ENCODE measurements at places on chromosomes 16 and 17. TPM values are rescaled to one million over a fixed set of nuclear protein-coding genes. Genes with fewer than 3 reads are reported as not detected.

DNA sequence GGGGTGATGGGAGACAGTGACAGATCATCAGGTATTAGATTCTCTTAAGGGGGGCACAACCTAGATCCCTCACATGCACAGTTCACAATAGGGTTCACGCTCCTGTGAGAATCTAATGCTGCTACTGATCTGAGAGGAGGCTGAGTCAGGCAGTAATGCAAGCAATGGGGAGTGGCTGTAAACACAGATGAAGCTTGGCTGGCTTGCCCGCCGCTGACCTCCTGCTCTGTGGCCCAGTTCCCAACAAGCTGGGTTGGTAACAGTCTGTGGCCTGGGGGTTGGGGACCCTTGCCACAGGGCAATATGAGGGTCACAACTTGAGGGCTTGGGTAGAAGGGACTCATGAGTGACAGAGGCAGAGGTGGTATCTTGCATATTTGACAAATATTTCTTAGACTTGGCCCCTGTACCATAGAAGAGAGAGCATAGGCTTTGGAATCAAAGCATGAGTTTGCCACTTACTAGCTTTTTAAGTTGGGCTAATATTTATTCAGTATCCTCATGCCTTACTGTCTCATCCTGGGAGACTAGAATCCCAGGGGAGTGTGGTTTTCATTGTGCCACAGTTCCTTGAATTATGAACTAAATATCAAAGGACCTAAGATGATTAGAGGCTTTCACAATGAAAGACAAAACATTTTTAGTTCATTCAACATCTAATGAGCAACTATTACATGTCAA, 133.4 kb downstream of the SPACA3 start:
- peaks cover 15% of the 10 kb centered on the region for H3K27me3 ChIP-seq
- H3K4me3 ChIP-seq = no peak overlapping the region
- H3K27ac ChIP-seq = no peak overlapping the region
- no peaks in the 10 kb centered on the region for H3K4me1 ChIP-seq
- no peaks in the 10 kb centered on the region for H3K36me3 ChIP-seq

DNA sequence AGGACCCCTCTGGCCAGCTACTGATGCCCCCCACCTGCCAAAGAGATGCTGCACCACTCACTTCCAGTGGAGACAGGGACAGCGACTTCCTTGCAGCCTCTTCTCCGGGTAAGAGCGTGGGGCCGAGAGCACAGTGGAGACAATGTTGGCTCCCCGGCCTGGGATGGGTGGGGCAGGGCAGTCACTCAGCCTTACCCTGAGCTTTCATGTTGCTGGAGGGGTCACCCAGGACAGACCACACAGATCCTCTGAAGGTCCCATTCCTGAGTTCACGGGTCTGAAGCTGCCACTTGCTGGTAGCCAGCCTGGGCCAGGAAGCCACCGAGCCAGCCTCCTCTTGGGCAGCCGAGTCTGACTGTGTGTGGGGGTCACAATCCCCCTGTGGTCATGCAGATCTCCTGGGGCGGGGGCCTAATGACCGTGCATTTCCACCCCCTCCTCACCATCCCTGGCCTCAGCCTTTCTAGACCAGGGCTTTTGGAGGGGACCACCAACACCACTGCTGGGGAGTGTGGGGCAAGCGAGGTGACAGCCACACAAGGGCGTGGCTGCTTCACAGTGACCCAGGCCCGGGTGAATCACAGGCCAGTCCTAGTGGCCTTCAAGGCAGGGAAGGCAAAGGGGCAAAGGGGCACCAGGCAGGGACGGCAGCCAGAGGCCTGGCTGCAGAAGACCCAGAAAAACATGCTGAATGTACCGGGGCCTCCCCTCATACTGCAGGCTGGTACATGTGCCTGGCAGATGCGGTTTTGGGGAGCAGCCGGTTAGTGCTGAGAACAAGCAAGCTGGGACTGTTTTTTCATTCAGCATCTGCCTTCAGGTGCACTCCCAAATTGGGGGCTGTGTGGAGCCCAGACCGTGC, 10.4 kb downstream of the TAF1C start:
- H3K4me1 ChIP-seq = peaks cover 2% of the 10 kb centered on the region
- no peak overlapping the region for H3K27ac ChIP-seq
- no peak overlapping the region for H3K4me3 ChIP-seq
- no peak for DNase-seq

GRCh38 chr17:61833536-61834193, 29.7 kb downstream of the BRIP1 start:
- peaks cover 8% of the 10 kb centered on the region for H3K36me3 ChIP-seq
- H3K27me3 ChIP-seq = no peaks in the 10 kb centered on the region
- DNase-seq = no peak
- H3K4me1 ChIP-seq = no peaks in the 10 kb centered on the region

KRT40 gene
- total RNA-seq = not detected

- H3K4me3 ChIP-seq = no peak overlapping the region
- H3K27ac ChIP-seq = no peak overlapping the region
- no peaks in the 10 kb centered on the region for H3K36me3 ChIP-seq
- no peak for DNase-seq
- peaks cover 18% of the 10 kb centered on the region for H3K27me3 ChIP-seq
- H3K4me1 ChIP-seq = peaks cover 6% of the 10 kb centered on the region
These were observed 76.2 kb downstream of the NT5M start for GRCh38 chr17:17379197-17379991.

DNA sequence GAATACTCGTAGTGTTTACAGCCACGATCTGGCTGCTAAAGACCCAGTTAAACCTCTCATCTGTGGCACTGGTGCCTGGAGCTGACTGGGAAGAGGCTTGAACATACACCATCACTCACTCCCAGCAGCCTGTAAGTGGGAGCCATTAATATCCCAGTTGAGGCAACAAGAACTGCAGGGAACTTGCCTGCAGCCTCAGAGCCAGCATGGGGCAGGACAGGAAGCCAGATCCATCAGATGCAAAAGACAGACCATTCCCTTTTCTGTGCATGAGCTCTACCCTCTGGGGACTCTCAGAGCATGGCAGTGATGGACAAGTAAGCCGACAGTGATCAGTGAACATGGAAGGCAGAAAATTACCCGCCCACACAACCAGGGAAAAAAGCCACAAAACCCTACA, 91.8 kb downstream of the TMEM132E start:
- no peaks in the 10 kb centered on the region for H3K36me3 ChIP-seq
- no peaks in the 10 kb centered on the region for H3K4me1 ChIP-seq
- H3K27me3 ChIP-seq = peaks cover 12% of the 10 kb centered on the region
- no peak for DNase-seq
- H3K27ac ChIP-seq = no peak overlapping the region

- H3K4me1 ChIP-seq = no peaks in the 10 kb centered on the region
- H3K4me3 ChIP-seq = no peak overlapping the region
- peaks cover 23% of the 10 kb centered on the region for H3K27me3 ChIP-seq
These were observed 48.9 kb upstream of the LHX1 start for GRCh38 chr17:36888236-36888951.

HSPB9 gene
- total RNA-seq = not detected

DNA sequence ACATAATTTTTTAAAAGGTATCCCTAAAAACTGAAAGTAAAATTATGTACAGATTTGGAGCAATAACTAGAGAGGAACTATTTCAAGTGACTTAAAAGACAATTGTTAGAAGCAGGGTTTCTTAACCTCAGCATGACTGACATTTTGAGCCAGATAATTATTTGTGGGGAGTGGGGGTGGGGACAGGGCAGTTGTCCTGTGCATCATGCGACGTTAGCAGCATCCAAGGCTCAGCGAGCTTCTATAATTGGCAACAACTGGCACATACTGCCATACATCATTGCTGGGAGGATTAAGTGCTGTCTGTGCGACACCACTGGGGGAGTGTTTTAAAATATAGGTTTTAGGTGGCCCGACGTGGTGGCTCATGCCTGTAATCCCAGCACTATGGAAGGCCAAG, 27.1 kb downstream of the GABARAPL2 start:
- H3K4me3 ChIP-seq = no peak overlapping the region
- peaks cover 19% of the 10 kb centered on the region for H3K36me3 ChIP-seq
- DNase-seq = no peak

GRCh38 chr16:68563631-68564381, 24.7 kb downstream of the ZFP90 start:
- no peak overlapping the region for H3K27ac ChIP-seq
- peaks cover 82% of the 10 kb centered on the region for H3K36me3 ChIP-seq
- H3K4me3 ChIP-seq = no peak overlapping the region
- no peaks in the 10 kb centered on the region for H3K4me1 ChIP-seq
- DNase-seq = no peak
- no peaks in the 10 kb centered on the region for H3K27me3 ChIP-seq

DNA sequence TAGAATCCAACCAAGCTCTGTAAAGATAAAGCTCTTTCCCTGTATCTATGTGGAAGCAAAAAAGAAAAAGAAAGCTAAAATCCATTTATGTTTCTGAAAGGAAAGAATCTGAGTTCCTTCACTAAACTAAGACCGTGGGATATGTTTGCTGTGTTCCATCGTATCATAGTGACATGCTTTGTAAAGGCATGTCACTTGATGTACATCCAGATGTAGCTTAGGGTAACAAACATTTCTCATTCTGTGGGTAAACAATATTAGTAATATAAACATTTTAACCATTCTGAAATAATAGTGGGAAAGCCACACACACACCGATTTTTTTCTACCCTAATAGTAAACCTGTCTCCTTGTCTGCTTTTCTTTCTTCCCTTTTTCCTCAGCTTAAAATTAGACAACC, 78.1 kb downstream of the TUBD1 start:
- H3K4me1 ChIP-seq = peaks cover 33% of the 10 kb centered on the region
- H3K36me3 ChIP-seq = peaks cover 39% of the 10 kb centered on the region
- peak overlapping the region; percentile 19 for H3K27ac ChIP-seq
- no peak for DNase-seq
- H3K4me3 ChIP-seq = no peak overlapping the region

GRCh38 chr16:87647431-87648185, 45.3 kb downstream of the JPH3 start:
- H3K27ac ChIP-seq = no peak overlapping the region
- H3K27me3 ChIP-seq = peaks cover 37% of the 10 kb centered on the region
- H3K4me3 ChIP-seq = no peak overlapping the region
- peaks cover 7% of the 10 kb centered on the region for H3K4me1 ChIP-seq

BCAR1 gene
- total RNA-seq = 0.19 TPM

TP53TG3F gene
- not detected for total RNA-seq

GRCh38 chr17:33602981-33603380, 309.9 kb upstream of the ASIC2 start:
- DNase-seq = no peak
- no peaks in the 10 kb centered on the region for H3K4me1 ChIP-seq
- no peak overlapping the region for H3K4me3 ChIP-seq
- peaks cover 6% of the 10 kb centered on the region for H3K27me3 ChIP-seq
- no peak overlapping the region for H3K27ac ChIP-seq

DNA sequence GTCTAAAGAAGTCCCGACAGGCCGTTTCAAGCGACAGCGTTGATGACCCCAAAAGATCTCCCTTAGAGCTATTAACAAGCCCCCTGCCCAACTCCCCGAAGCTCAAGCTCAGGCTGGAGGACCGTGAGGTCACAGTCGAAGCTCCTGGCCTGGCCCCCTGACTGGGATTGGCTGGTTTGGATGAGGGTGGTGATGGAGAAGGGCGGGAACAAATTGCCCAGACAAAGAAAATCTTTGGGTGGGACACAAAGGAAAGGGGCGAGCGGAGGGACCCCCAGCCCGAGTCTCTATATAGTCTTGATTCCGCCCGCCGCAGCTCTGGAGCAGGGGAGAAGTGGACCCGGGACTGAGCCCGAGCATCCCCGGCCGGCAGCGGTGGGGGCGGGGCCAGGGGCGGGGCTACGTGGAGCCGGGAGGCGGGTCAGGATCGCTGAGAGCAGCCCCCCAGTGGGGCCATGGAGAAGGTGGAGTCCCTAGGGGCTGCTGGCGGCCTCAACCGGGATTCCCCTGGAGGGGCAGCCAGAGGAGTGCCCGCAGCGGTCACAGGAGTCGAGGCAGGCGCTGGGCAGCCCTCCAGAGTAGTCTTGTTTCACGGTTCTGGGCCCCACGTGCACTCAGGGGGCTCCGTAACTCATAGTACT, 982 bp upstream of the NEURL4 start:
- H3K27ac ChIP-seq = peak overlapping the region; percentile 97
- H3K27me3 ChIP-seq = no peaks in the 10 kb centered on the region
- peak overlapping the region; percentile 96 for H3K4me3 ChIP-seq

ST6GALNAC1 gene
- total RNA-seq = not detected

GRCh38 chr17:1049446-1050225, 52.7 kb downstream of the TIMM22 start:
- no peaks in the 10 kb centered on the region for H3K27me3 ChIP-seq
- no peak overlapping the region for H3K27ac ChIP-seq

DNA sequence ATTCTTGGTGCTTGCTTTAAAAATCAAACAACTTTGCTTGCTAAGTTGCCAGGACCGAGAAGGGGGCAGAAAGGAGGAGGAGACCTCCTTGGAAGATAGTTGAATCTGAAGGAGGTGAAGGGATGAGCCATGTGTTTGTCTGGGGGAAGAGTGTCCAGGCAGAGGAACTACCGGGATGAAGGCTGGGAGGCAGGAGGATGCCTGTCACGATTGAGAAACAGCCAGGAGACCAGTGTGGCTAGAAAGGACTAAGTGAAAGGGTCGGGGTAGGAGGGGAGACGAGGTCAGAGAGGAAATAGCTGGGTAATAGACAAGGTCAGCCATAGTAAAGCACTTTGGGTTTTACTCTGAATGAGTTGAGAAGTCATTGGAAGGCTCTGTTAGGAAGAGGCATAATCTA, 38.9 kb upstream of the CSNK2A2 start:
- H3K36me3 ChIP-seq = no peaks in the 10 kb centered on the region
- peak overlapping the region; percentile 80 for H3K4me3 ChIP-seq
- H3K4me1 ChIP-seq = peaks cover 15% of the 10 kb centered on the region
- peaks cover 57% of the 10 kb centered on the region for H3K27me3 ChIP-seq
- H3K27ac ChIP-seq = no peak overlapping the region

GRCh38 chr16:75558846-75559401, 2.9 kb upstream of the TMEM231 start:
- H3K36me3 ChIP-seq = peaks cover under 1% of the 10 kb centered on the region
- DNase-seq = no peak
- peaks cover 24% of the 10 kb centered on the region for H3K27me3 ChIP-seq
- no peak overlapping the region for H3K4me3 ChIP-seq

GRCh38 chr16:18975109-18975508, 8.6 kb upstream of the TMC7 start:
- H3K36me3 ChIP-seq = no peaks in the 10 kb centered on the region
- no peaks in the 10 kb centered on the region for H3K4me1 ChIP-seq
- no peak overlapping the region for H3K4me3 ChIP-seq
- peaks cover 33% of the 10 kb centered on the region for H3K27me3 ChIP-seq

GRCh38 chr17:75664099-75664549, 2.8 kb downstream of the RECQL5 start:
- peaks cover 12% of the 10 kb centered on the region for H3K4me1 ChIP-seq
- DNase-seq = no peak
- no peak overlapping the region for H3K4me3 ChIP-seq
- H3K27ac ChIP-seq = no peak overlapping the region
- H3K36me3 ChIP-seq = peaks cover 15% of the 10 kb centered on the region
